ENCODE measurements at places on chromosomes 3 and 15. TPM values are rescaled to one million over a fixed set of nuclear protein-coding genes. Genes with fewer than 3 reads are reported as not detected.

DNA sequence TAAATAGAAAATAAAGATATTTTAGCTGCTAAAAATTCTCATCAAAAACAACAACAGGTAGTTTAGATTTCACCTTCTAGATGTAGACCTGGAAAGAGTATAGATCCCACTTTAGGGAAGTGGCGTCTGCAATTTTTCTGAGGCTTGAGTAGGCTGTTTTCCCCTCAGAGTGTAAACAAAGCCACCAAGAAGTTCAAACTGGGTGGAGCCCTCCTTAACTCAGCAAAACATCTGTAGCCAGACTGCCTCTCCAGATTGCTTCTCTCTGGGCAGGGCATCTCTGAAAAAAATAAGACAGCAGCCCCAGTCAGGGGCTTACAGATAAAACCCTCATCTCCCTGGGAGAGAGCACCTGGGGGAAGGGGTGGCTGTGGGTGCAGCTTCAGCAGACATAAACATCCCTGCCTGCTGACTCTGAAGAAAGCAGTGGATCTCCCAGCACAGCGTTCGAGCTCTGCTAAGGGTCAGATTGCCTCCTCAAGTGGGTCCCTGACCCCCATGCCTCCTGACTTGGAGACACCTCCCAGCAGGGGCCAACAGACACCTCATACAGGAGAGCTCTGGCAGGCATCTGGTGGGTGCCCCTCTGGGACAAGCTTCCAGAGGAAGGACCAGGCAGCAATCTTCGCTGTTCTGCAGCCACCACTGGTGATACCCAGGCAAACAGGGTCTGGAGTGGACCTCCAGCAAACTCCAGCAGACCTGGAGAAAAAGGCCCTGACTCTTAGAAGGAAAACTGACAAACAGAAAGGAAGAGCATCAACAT, 259.6 kb downstream of the STXBP5L start:
- DNase-seq, result no peak

The EFHB gene
- total RNA-seq, result 0.77 TPM

The GNAT1 gene
- 0.23 TPM for total RNA-seq

DNA sequence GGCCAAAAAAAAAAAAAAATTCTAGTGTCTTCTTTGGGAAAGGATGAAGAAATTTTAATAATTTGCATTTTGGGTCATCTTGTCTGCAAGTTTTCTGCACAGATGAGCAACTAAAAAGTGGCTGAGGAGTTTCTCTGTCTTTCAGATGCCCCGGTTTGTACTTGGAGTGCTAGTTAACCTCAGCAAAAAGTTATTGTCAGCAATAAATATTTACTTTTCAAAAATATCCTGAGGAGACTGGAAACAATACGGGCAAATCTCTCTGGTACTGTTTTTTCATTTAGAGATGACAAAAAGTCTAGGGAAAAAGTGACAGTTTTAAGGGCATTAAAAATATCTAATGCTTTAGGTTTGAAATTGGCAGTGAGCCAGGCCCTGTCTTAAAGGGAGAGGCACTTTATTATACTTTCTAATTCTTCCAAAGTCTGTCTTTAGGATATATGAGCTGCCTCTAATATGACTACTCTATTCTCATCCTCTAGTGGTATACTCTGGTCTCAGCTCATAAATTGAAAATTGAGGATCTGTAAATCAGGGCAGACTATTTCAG, 436.0 kb upstream of the NR2F2 start:
- no peak for DNase-seq

The LTF gene
- not detected for total RNA-seq

DNA sequence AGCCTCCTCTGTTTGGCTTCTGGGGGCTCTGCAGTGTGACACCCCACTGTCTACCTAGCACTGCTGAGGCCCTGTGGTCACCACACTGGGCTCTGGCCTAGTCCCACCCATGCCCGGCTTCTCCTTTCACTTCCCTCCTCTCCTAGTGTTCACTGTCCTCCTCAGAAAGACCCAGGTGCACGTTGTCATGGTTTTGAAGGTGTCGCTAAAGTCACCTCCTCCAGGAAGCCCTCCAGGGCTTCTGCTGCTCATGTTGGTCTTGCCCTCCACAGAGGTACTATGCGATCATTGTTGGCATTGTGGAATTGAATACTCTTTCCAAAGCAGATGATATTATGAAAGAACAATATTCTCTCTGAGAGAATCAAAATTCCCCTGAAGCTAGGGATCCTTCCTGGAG, 163.5 kb downstream of the GABRG3 start:
- DNase-seq, result no peak

The UBE3A gene
- 110 TPM for total RNA-seq
